Pulmonary artery endothelial cell (primary cell): ENCODE measurements at places on chromosomes 2 and 18. TPM values are rescaled to one million over a fixed set of nuclear protein-coding genes. Genes with fewer than 3 reads are reported as not detected.

PLB1 gene
- total RNA-seq: 0.46 and 0.81 TPM in 2 replicates

DNA sequence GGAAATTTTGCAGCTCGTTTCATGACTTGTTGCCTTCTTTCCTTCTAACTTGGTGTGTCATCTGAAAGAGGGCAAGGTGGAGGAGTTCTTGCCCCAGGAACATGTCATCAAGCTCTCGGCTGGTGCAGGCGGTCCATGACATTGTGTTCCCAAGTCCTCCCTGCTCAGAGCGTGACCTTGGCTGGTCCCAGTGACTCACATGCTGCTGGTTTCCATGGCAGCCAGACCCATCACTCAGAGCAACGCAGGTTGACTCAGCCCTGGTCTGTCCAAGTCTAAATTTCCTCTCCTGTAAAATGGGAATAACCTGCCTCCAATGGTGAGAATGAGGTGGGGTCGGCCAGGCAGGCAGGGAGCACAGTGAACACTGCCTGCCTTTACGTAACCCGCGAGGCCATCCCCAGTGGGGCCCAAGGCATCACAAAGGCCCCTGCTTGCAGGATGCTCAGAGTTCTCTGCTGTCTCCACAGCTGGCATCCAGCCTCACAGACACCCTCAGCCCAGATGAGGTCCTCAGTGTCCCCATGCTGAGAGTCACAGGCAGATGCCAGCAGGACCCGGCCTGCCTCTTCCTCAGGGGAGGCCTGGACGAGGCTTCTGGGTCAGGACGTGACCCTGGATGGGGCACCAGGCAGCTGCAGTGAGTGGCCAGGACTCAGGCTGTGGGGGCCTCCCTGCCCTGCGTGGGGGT is 143.7 kb downstream of the TPO start:
- DNase-seq: no peak

DNA sequence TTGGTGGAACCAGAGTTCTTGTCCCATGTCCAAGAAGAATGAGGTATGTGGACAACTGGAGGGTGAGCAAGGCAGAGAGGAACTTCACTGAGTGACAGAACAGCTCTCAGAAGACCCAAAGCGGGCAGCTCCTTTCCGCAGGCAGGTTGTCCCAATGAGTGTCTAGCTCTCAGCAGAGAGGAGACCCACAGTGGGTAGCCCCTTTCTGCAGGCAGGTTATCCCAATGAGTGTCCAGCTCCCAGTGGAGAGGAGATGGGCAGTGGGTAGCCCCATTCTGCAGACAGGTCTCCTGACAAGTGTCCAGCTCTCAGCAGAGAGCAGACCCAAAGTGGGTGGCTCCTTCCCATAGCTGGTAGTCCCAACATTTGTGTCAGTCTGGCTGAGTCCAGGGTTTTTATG is 69.6 kb downstream of the SRBD1 start:
- DNase-seq: no peak

DNA sequence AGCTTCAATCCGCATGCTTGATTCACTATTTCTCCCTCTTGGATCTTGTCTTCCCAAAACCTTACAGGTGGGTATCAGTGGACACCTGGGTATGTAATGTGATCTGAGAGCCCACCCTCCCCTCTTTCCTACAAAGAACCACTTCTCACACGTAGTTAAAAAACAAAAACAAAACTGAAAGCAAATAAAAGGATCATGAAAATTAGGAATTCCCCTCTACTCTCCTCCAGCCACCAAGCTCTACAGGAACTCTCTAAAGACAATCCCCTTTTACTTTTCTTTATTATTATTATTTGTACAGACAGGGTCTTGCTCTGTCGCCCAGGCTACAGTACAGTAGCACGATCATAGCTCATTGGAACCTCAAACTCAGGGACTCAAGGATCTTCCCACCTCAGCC is 40.8 kb upstream of the MYO1B start:
- no peak for DNase-seq

GPR155 gene
- 1.9 and 2.3 TPM in 2 replicates for total RNA-seq

TWSG1 gene
- total RNA-seq: 103 and 116 TPM in 2 replicates

GRCh38 chr18:62186499-62186773 is 420 bp downstream of the PIGN start:
- no peak for DNase-seq

GRCh38 chr18:45243340-45244110 is 371.8 kb upstream of the SLC14A2 start:
- no peak for DNase-seq

DNA sequence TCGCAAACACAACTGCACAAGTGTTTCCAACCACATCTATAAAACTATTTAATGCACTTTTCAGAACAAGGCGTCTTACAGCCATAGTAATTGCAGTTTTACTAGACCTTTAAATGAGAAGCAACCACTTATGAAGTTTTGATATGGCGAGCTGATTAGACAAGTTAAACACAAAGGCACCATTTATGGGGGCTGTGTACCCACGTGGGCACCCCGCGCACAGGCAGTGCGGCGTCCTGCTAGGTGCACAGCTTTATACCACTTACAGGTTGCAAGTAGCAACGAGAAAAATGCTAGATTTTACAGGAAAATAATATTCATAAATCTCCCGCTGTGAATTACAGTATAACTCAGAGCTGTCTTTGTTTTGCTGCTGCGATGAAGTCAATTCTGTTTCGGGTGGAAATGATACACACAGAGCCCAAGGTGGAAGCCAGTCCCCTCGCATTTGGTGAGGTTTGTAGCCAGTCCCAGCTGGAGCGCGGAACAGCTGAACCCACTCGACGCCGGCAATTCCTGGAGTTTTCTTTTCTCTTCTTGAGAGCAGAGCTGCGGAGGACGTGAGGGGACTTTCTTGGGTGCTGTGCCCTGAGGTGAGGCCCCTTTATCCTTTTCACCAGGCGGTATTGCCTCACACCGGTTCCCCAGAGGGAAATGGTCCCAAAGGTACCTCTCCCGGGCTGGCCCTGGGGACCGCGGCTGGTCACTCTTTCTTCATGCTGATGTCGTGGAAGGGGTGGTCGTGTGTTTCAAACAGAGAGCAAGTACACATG is 76.7 kb downstream of the PTGR3 start:
- DNase-seq: no peak

DNA sequence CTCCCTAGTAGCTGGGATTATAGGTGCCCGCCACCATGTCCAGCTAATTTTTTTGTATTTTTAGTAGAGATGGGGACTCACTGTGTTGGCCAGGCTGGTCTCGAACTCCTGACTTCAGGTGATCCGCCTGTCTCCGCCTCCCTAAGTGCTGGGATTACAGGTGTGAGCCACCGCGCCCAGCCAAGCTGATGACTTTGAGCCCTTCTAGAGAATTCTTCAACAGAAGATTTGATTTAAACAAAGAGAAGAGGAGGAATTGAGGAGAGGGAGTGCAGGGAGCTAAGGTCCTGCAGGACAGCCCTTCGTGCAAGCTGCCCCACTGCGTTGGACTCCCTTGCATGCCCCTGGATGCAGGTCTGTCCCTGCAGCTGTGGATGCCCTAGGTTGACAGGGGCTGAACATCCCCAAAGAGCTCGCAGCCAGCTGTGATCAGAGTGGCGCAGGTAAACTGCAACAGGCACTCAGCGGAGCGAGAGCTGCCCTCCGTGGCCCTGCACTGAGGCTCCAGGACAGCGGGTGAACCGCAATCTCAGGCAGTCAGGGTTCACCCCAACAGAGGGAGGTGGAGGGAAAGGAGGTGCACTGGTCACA is 13.7 kb downstream of the ADRA2B start:
- no peak for DNase-seq

- no peak for DNase-seq
These were observed 1.3 kb downstream of the LIPG start for GRCh38 chr18:49563130-49563540.

METTL21A gene
- total RNA-seq: 21.9 and 23.8 TPM in 2 replicates

DNA sequence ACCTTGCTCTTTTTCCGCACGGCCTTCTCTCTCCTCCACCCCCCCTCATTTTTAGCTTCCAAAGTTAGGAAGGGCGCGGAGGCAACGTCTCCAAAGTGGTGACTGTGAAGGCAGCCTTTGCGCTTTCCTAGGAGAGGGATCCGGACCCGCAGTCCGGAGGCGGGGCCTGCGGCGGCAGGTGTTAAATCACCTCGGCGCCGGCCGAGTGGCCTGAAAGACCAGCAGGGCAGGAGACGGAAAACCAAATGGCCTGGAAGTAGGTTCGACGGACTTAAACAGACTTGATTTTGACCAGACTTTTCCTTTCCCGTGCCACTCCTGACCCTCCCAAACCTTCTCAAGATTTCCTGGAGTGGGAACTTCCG is 615 bp downstream of the GORASP2 start:
- no peak for DNase-seq

DNA sequence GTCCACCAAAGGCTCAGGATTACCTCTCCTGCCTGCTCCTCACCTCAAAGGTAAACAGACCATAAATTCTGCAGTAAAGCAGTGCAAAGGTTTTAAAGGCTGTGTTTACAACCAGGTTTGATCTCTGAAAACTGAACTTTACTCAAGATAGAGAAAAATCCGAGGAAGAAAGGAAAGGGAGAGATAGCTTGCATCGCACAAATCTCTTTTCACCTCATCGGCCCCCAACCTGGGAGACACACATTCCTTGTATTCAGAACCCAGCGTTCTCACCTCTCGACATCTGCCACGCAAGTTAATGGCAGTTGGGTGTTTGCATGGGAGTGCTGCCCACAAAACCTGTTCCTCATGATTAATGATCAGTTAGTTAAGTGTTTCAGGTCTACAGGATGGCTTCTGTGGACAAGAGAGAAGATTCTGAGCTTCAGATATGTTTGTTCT is 72.6 kb downstream of the GATA6 start:
- no peak for DNase-seq

DNA sequence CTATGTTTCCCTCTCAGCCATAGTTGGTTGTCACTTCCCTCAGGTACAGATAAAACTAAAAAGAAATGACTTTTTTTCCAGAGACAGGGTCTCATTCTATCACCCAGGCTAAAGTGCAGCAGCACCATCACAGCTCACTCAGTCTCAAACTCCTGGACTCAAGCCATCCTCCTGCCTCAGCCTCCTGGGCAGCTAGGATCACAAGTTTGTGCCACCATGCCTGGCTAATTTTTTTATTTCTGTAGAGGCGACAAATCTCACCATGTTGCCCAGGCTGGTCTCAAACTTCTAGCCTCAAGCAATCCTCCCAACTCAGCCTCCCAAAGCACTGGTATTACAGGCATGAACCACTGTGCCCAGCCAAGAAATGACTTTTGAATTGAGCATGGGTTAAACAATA is 8.2 kb downstream of the ROCK2 start:
- no peak for DNase-seq

POTEI gene
- total RNA-seq: 0.07 TPM in 2 replicates

DNA sequence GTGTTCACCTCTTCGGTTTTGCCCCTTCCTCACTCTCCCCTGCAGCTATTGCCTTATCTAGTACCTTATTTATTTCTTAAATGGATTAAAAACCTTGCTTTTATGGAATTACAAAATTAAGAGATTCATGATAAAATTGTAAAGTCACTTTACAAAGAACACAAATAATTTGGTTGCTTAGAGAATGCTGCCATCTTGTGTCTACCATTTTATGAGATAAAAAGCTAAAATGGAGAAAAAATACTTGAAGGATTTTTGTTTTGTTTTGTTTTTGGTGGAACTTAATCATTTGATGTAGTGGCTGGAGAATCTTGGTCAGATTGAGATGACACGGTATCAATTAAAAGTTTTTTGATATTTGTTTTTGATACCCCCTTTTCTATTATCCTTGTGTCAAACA is 69.6 kb downstream of the R3HDM1 start:
- DNase-seq: no peak

- DNase-seq: no peak
These were observed 922 bp downstream of the HS1BP3 start for GRCh38 chr2:20649976-20650375.

- no peak for DNase-seq
These were observed 240.2 kb downstream of the SH3BP4 start for GRCh38 chr2:235191978-235192377.

DNA sequence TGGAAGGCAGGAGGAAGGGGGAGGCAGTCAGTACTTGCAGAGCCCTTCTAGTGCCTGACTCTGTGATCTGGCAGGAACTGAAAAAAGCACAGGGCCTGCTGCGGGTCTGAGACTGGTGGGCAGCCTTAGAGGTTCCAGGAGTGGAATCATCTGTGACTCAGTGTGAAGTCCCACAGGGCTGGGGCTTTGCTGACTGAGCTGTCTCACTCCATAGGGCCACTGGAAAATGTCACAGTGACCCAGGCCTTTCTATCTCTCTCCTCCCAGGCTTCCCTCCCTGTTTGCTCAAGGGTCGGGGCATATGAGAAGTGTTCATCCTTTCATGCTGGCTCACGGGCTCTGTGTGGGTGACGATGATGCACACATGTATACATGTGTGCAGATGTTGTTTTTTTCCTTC is 47.1 kb upstream of the ZFP36L2 start:
- DNase-seq: no peak

DNA sequence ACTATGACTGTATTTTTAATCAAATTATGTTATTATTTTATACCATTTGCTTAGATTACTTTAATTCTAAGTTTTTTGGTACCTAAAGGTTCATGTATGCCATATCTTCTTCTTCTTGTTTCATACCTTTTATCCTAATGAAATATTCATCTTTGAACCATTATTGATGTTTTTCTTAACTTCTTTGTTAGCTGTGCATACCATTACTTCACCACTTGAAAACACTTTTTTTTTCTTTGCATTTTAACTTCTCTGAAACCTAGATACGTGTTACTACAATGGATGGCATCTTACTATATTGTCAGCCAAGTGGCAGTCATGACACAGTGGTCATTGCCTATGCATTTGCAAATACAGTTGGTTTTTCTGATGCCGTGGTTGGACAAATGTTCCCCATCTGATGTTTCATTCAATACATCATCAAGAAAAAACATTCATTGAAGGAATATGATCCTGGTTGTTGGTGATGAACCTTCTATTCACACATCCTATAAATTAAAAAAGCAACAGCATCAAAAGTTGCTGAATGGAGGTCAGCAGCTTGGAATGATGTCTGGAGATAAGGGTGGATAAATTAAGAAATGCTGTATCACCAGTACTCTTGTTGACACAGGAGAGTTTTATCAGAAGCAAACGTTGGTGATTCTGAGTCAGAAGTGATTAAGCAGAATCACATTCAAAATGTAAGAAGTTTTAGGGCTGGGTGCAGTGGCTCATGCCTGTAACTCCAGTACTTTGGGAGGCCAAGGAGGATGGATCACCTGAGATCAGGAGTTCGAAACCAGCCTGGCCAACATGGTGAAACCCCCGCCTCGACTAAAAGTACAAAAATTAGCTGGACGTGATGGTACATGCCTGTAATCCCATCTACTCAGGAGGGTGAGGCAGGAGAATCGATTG is 7.4 kb downstream of the IL36A start:
- DNase-seq: no peak

DNA sequence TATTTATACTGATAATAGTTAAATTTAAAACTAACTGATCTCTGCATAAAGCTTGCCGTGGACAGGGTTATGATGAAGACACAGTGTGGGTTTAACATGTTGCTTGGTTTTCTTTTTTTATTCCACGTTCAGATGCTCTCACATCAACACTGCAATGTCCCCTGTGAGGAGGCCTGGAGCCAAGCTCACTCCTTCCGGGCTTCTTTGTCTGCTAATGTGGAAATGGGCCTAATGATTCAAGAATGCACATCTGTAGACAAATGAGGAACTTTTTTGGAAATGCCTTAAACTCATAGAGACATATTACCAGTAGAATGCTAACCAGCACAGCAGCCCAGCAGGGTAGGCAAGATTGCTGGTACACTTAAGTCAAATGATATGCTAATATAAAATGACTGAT is 208.0 kb downstream of the GALR1 start:
- DNase-seq: no peak

- no peak for DNase-seq
These were observed 57.7 kb upstream of the SLC1A4 start for GRCh38 chr2:64931246-64932115.

- DNase-seq: no peak
These were observed 379.4 kb downstream of the SETBP1 start for GRCh38 chr18:45060102-45060501.

GRCh38 chr2:46439582-46439981 is 39.8 kb upstream of the TMEM247 start:
- DNase-seq: no peak

AKAIN1 gene
- total RNA-seq: not detected in 2 replicates

SGPP2 gene
- not detected in 2 replicates for total RNA-seq
